A673 (cell line): ENCODE measurements at places on chromosomes 5 and 9. TPM values are rescaled to one million over a fixed set of nuclear protein-coding genes. Genes with fewer than 3 reads are reported as not detected.
A peak's percentile ranks its signal among the peaks of the same experiment; 100 is the strongest.

- no peak overlapping the region for H3K27ac ChIP-seq
- no peaks in the 10 kb centered on the region for H3K27me3 ChIP-seq
- peak; percentile 52 for DNase-seq
- no peak overlapping the region for H3K4me3 ChIP-seq
These were observed 15.5 kb downstream of the SPATA31E1 start for GRCh38 chr9:87898151-87898550.

DNA sequence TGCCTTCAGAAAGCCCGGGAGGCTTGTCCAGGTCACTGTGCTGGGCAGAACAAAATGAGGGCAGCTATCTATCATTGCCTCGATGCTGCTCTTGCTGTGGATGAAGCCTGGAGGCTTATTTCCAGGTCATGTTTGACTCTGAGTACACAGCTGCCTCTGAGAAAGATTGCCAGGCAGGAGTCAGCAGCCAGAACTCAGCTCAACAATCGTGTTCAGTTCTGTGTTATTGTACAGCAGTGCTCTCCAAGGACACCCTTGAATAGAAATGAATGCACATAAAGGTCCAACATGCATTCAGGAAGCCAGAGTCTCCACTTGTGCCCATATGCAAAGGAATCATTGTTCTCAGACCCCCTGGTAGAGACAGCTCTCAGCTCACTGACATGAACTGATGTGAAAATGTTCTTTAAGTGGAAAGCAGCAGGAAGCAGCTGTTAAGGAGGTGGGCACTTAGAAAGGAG is 61.7 kb upstream of the ZFR start:
- no peak overlapping the region for H3K27ac ChIP-seq
- no peaks in the 10 kb centered on the region for H3K36me3 ChIP-seq
- no peaks in the 10 kb centered on the region for H3K27me3 ChIP-seq
- H3K4me3 ChIP-seq = no peak overlapping the region
- DNase-seq = peak; percentile 64

- H3K27ac ChIP-seq = no peak overlapping the region
- DNase-seq = no peak
- H3K4me1 ChIP-seq = no peaks in the 10 kb centered on the region
- H3K36me3 ChIP-seq = no peaks in the 10 kb centered on the region
These were observed 33.9 kb downstream of the HRH2 start for GRCh38 chr5:175691761-175692160.

DNA sequence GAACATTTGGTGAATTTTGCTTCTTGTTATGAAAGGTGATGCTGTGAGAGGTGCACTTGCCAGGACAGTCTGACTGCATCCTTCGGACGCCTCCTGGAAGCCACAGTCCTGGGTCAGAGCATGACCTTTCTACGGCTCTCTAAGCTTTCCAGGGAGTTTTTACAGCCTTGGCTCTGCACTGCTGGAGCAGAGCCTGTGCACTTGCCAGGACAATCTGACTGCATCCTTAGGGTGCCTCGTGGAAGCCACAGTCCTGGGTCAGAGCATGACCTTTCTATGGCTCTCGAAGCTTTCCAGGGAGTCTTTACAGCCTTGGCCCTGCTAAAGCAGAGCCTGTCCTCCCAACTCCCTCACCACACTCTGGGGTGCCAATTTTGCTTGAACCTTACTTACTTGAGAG is 49.6 kb downstream of the CCDC180 start:
- no peak overlapping the region for H3K27ac ChIP-seq
- H3K27me3 ChIP-seq = no peaks in the 10 kb centered on the region
- no peak overlapping the region for H3K4me3 ChIP-seq
- H3K36me3 ChIP-seq = no peaks in the 10 kb centered on the region
- no peak for DNase-seq

GRCh38 chr5:66057239-66057638 is 86.9 kb upstream of the SREK1 start:
- no peak for DNase-seq
- no peak overlapping the region for H3K27ac ChIP-seq
- H3K4me1 ChIP-seq = no peaks in the 10 kb centered on the region
- H3K36me3 ChIP-seq = peaks cover 12% of the 10 kb centered on the region

- no peaks in the 10 kb centered on the region for H3K36me3 ChIP-seq
- H3K4me1 ChIP-seq = no peaks in the 10 kb centered on the region
- DNase-seq = no peak
- no peaks in the 10 kb centered on the region for H3K27me3 ChIP-seq
These were observed 663 bp upstream of the ZNF366 start for GRCh38 chr5:72507907-72508238.

DNA sequence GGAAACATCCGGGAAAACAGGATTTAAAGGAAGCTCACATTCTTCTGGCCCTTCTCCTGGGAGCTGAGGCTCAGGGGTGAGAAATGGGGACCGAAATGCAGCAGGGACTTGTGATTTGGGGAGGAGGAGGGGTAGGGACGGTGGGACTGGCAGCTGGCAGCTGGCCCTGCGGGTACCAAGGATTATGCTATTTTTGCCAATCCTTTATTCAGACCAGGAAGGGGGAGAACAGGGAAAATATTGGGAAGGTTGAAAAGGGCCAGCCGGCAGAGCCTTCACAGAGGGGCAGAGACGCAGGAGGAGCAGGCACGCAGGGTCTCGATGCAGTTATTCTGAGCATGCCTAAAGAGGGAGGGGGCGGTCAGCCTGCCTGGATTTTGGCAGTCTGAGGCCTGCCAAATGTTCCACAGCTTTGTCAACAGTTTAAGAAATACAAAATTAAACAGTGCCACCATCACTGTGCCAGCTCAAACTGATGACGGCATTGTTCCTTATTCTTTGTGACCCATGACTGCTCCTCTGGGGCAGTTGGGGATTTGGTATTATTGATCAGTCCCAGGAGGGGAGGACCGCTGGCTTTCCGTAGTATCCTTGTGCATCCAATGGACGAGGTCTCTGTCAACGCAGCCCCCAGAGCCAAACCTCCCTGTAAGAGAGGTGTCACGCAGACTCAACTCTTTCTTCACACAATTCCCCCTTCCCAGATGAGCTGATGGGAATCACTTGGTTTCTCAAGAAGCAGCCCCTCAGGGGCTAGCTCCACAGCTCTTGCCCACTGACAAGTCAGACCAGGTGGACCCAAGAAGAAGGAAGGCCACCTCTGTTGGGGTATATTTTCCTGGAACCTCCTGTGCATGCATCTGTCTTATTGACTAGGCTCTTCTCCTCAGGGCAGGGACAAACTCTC is 553.3 kb downstream of the BNC2 start:
- no peak overlapping the region for H3K4me3 ChIP-seq
- H3K36me3 ChIP-seq = no peaks in the 10 kb centered on the region
- DNase-seq = no peak
- H3K27ac ChIP-seq = no peak overlapping the region
- no peaks in the 10 kb centered on the region for H3K27me3 ChIP-seq

DNA sequence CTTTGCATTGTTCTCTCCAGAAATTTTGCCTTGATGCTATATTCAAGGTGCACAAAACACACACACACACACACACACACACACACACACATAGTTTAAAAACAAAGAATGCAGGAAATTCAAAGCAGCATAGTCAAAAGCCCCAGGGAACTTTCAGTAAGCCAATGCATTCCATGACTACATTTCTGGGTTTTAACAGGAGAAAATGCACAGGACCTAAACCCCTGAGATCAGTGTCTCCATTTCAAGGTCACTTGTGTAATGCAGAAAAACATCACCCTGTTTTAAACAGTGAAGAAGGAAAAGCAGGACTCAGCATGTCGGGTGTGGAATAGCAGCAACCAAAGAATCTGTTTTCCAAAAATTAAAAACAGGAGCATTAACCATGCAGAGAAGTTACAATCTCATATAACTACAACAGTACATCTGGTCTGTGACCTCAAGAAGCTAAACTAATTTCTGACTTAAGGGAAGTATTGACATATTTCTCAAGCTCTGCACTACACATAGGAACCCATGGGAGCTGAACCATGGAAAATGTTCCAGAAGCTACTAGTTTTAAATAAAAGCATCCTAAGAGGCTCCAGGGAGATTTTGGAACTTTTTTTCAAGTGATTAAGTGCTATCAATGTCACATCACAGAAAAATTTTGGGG is 296.7 kb downstream of the HINT1 start:
- peaks cover 4% of the 10 kb centered on the region for H3K27me3 ChIP-seq
- DNase-seq = no peak
- H3K27ac ChIP-seq = no peak overlapping the region
- H3K4me3 ChIP-seq = no peak overlapping the region
- H3K4me1 ChIP-seq = no peaks in the 10 kb centered on the region
- H3K36me3 ChIP-seq = no peaks in the 10 kb centered on the region

GRCh38 chr5:106401561-106401960 is 1269.2 kb downstream of the EFNA5 start:
- H3K27me3 ChIP-seq = no peaks in the 10 kb centered on the region
- H3K4me1 ChIP-seq = no peaks in the 10 kb centered on the region
- H3K4me3 ChIP-seq = no peak overlapping the region
- H3K36me3 ChIP-seq = no peaks in the 10 kb centered on the region

GRCh38 chr5:174177976-174178605 is 132.6 kb downstream of the NSG2 start:
- H3K36me3 ChIP-seq = no peaks in the 10 kb centered on the region
- no peaks in the 10 kb centered on the region for H3K4me1 ChIP-seq
- no peak for DNase-seq
- H3K4me3 ChIP-seq = no peak overlapping the region
- H3K27me3 ChIP-seq = no peaks in the 10 kb centered on the region

DNA sequence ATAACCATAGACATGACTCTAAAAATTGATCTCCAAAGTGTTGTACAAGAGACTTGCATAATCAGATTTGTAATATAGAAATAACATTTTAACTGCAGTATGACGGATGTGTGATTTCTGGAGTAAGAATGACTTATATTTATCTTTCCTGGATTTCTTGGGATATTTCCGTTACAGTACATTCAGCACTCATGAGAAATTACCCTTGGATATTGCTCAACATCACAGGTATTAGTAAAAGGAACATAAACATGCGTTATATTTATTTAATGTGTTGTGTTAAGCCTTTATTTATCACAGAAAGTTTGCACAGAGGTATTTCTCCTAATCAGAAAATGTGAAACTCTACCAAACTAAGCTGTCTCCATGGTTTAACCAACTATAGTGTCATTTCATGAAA is 1823.9 kb upstream of the C9orf72 start:
- H3K4me1 ChIP-seq = no peaks in the 10 kb centered on the region
- H3K27me3 ChIP-seq = no peaks in the 10 kb centered on the region
- DNase-seq = no peak
- no peak overlapping the region for H3K27ac ChIP-seq
- no peak overlapping the region for H3K4me3 ChIP-seq

DNA sequence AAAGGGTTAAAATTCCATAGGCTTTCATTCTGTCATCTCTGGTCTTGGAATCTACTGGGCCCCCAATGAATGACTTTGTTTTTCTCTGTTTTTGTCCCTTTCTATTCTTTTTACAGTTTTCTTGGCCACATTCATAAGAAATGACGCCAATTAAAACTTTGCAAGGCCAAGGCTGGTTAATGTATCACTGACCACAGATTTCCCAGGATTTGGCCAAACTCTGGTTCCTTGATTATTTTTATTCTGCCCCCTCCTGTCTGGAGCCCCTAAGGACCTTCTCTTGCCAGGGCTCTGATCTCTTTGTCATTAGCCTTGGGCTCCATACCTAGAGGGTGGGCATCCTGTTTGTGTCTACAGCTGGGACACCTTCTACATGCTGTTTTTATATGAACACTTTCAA is 388.9 kb upstream of the PAPPA start:
- no peak overlapping the region for H3K4me3 ChIP-seq
- H3K27ac ChIP-seq = no peak overlapping the region
- no peaks in the 10 kb centered on the region for H3K27me3 ChIP-seq
- DNase-seq = no peak
- no peaks in the 10 kb centered on the region for H3K4me1 ChIP-seq

GRCh38 chr9:122122903-122123632 is 30.0 kb upstream of the TTLL11 start:
- H3K36me3 ChIP-seq = no peaks in the 10 kb centered on the region
- H3K4me3 ChIP-seq = no peak overlapping the region
- H3K4me1 ChIP-seq = peaks cover 11% of the 10 kb centered on the region
- peak; percentile 77 for DNase-seq

- peaks cover 27% of the 10 kb centered on the region for H3K27me3 ChIP-seq
- H3K27ac ChIP-seq = no peak overlapping the region
- no peaks in the 10 kb centered on the region for H3K36me3 ChIP-seq
- no peak for DNase-seq
These were observed 379.7 kb downstream of the PSAT1 start for GRCh38 chr9:78676623-78677022.

- no peak overlapping the region for H3K4me3 ChIP-seq
- no peaks in the 10 kb centered on the region for H3K4me1 ChIP-seq
- DNase-seq = no peak
- no peaks in the 10 kb centered on the region for H3K36me3 ChIP-seq
- H3K27ac ChIP-seq = no peak overlapping the region
These were observed 256.8 kb upstream of the IRX4 start for GRCh38 chr5:2139478-2139877.

- no peaks in the 10 kb centered on the region for H3K27me3 ChIP-seq
- H3K36me3 ChIP-seq = no peaks in the 10 kb centered on the region
- no peak overlapping the region for H3K27ac ChIP-seq
- no peaks in the 10 kb centered on the region for H3K4me1 ChIP-seq
- H3K4me3 ChIP-seq = peak overlapping the region; percentile 64
- no peak for DNase-seq
These were observed 524 bp downstream of the CYFIP2 start for GRCh38 chr5:157266286-157267007.

GRCh38 chr9:107768224-107768623 is 278.7 kb upstream of the KLF4 start:
- no peak for DNase-seq
- H3K36me3 ChIP-seq = no peaks in the 10 kb centered on the region
- H3K27me3 ChIP-seq = no peaks in the 10 kb centered on the region
- no peak overlapping the region for H3K4me3 ChIP-seq
- no peak overlapping the region for H3K27ac ChIP-seq
- H3K4me1 ChIP-seq = no peaks in the 10 kb centered on the region

DNA sequence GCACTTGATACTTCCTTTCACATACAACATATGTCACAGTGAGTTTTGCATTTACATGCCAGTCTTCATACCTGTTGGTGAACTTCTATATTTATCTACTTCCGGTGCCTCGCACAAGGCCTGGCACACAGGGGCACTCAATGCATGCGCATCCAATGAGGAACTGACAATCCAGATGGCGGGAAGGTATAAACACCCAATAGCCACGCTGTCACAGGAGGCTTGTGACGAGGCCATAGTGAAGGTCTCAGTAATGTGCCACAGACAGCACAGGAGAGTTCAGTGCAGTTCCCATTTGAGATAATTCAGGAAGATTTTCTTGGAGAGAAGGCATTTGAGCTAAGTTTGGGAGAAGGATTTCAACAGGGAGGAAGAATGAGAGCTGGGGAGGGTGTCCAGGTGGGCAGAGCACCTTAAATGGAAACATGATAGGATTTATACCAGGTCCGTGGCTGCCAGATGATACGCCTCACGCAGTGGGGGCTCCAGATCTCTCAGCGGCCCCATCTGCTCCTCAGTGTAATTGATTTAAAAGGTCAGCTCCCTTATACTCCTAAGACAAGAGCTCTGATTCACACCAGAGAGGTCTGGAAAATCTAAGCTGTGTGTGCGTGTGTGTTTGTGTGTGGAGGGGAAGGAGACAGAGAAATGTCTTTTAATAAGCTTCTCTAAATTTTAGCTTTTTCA is 206.2 kb downstream of the DCP2 start:
- no peak overlapping the region for H3K27ac ChIP-seq
- H3K4me3 ChIP-seq = no peak overlapping the region
- DNase-seq = no peak
- no peaks in the 10 kb centered on the region for H3K27me3 ChIP-seq
- no peaks in the 10 kb centered on the region for H3K36me3 ChIP-seq
- no peaks in the 10 kb centered on the region for H3K4me1 ChIP-seq

F2R gene
- total RNA-seq = 83.3 and 92.1 TPM in 2 replicates

C9 gene
- total RNA-seq = not detected in 2 replicates

SPAAR gene
- 0.37 TPM in 1 of 2 replicates, not detected in the other for total RNA-seq

CCL27 gene
- total RNA-seq = not detected in 2 replicates

CATSPER3 gene
- 0.90 and 1.0 TPM in 2 replicates for total RNA-seq

IL33 gene
- total RNA-seq = 1.6 and 3.3 TPM in 2 replicates
